Left renal cortex interstitium (tissue), 4 donors: ENCODE measurements at places on chromosomes 1 and 21.

- no peak for DNase-seq
These were observed 16.8 kb downstream of the RRP1 start for GRCh38 chr21:43806017-43806710.

- DNase-seq: no peak
These were observed 264.3 kb upstream of the PLD5 start for GRCh38 chr1:242788771-242789170.

- DNase-seq: no peak
These were observed 47.0 kb downstream of the C1orf198 start for GRCh38 chr1:230821346-230821745.

- DNase-seq: no peak
These were observed 15.6 kb downstream of the ALPL start for GRCh38 chr1:21524686-21525339.

DNA sequence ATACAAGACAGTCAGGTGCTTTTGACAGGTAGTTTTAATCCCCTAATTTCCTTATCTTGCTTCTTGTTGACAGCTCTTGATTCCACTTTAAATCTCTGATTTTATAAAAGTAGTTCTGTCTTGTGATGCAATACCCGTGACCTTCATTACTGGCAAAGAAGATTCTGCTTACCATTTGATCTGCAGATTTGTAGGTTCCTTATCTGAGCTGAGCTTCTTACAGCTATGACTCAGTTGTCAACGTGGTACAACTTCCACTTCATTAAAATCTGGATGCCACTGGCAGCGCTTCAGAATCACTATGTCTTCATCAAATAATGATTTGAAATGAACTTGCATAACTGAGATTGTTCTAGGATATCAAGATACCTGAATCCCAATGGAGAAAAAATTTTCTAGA is 543.6 kb upstream of the B3GALT2 start:
- DNase-seq: no peak

DNA sequence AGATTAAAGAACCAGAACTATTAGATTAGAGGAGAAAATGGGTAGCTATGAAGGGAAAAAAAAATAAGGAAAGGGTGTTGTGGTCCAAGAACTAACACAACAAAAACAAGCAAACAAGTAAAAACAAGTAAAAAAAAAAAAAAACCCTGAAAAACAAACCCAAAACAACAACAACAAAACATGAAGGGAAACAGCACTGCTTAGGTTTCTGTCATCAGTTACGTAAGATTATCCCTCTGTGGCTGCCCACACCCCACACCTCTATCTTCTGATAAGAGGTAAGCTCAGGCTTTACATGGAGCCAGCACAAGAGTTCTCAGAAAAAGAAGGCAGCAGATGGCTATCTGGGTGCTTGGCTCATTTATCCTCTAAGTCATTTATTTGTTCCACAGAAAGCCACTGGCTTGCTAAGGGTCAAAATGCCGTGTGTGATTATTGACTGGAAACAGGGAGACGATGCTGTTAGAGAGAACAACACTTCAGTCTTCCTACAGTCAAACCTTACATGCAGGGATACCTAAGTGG is 57.5 kb downstream of the KIAA0319L start:
- DNase-seq: no peak
